Fibroblast of lung (primary cell): ENCODE measurements at places on chromosomes 4 and X.
A peak's percentile ranks its signal among the peaks of the same experiment; 100 is the strongest.

GRCh38 chrX:38649674-38650647, 88.6 kb downstream of the TSPAN7 start:
- no peak for DNase-seq

GRCh38 chr4:30258949-30259348, 461.2 kb upstream of the PCDH7 start:
- no peak for DNase-seq

- DNase-seq: no peak
These were observed 17.2 kb upstream of the PRDM5 start for GRCh38 chr4:120939693-120940092.

- no peak for DNase-seq
These were observed 830 bp upstream of the SHROOM2 start for GRCh38 chrX:9785254-9785943.

DNA sequence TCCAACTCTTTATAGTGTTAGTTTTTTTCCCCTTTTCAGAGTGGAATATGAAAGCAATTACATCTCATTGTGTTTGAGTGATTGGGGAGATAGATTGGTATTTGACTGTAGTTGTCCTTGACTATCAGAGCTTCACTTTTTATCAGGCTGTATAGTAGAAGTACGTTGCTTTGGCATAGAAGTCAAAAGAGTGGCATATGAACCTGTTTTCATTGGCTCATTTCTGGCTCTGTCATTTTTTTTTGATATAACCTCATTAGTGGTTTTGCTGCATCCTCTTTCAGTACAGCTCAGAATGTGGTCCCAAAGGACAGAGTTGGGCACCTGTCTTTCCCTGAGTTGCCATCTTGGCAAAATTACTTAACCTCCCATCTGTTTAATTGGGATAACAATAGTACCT, 1.4 kb downstream of the TMA16 start:
- no peak for DNase-seq

DNA sequence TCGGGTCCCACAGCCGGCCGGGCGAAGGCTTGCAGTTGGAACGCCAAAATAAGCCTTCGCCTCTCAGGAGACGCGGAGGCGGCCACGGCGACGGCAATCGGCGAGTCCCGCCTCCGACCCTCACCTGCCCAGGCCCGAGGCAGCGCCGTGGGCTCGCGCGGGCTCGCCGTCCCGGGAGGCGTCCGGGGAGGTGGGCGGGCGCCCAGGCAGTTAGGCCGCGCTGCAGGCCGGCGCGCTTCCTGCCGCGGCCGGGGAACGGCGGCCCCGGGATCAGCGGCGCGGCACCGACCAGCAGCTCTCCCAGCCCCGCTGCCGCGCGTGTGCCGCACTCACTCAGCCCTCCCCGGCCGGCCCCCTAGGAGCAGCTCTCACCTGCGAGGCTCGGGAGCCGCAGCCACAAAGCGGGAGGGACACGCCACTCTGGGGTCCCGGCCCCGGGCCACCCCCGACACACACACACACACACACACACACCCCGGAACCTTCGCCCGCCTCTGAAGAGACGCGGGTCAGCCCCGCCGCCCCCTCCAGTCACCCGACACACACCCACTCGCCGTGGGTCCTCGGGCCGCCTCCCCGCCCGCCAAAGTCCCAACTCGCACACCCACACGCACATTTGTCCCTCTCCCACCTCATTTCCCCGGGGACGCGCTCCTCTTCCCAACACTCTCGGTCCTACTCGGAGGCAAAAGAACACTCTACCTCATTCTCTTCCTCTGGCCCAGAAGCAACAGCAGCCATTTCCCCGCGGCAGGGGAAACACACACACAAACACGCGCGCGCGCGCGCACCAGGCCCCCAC, at the start of gene CNOT6L:
Gene CNOT6L, minus strand, starts transcription at position 767 of the 802 bp plus-strand sequence. Its CDS starts 60 bp downstream, at position 707.
- peak; percentile 85 for DNase-seq

- DNase-seq: peak; percentile 64
These were observed 23.0 kb downstream of the SNX25 start for GRCh38 chr4:185232370-185232769.

GRCh38 chr4:127463883-127464282, 168.9 kb upstream of the INTU start:
- DNase-seq: no peak

DNA sequence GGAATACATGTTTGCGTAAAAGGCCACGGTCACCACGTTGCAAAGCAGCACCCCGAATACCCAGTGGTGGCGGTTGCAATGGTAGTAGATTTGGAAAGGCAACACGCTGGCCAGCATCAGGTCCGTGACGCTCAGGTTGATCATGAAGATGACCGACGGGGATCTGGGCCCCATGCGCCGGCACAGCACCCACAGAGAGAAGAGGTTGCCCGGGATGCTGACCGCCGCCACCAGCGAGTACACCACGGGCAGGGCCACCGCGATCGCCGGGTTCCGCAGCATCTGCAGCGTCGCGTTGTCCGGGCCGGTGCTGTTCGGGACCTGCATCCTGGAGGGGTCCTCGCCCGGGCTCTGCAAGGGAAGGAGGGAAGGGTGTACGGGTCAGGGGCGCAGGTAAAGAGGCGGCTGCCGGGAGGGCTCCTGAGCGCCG, 13.5 kb upstream of the ASMTL start:
- no peak for DNase-seq

DNA sequence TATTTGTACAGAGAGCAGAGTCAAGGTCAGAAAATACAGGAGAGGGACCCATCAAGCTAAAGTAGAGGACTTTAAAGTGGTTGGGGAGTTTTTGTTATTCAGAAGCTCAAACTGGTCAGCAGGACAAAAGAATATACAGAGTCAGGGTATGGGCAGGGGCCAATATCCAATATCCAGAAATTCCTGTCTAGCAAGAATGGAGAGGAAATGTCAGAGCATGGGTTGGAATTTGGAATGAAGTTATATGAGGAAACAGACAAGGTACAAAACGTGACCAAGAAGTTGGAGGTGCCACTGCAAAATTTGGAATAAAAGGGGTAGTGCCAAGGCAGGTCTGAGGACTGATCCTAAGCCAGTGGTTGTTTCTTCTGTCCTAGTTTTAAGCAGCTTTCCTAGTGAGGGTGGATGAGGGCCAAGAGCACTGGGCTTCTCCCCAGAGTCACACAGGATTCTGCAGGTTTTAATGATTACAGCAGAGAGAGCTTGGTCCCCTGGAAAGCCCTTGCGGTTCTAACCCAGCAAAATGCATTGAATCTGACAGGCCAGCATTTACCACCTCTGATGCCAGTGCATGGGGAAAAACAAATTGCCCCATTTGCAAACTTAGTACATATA, 304.7 kb upstream of the FTHL17 start:
- DNase-seq: peak; percentile 5

- no peak for DNase-seq
These were observed 1157.3 kb downstream of the PCDH7 start for GRCh38 chr4:31877429-31877828.
